IPS DF 6.9 (cell line): ENCODE measurements at places on chromosomes 1 and 21.
A peak's percentile ranks its signal among the peaks of the same experiment; 100 is the strongest.

- H3K27me3 ChIP-seq: no peaks in the 10 kb centered on the region
- no peak overlapping the region for H3K4me3 ChIP-seq
- no peak for DNase-seq
- no peak overlapping the region for H3K27ac ChIP-seq
- H3K36me3 ChIP-seq: no peaks in the 10 kb centered on the region
These were observed 252.6 kb downstream of the LTN1 start for GRCh38 chr21:28740125-28740524.

DNA sequence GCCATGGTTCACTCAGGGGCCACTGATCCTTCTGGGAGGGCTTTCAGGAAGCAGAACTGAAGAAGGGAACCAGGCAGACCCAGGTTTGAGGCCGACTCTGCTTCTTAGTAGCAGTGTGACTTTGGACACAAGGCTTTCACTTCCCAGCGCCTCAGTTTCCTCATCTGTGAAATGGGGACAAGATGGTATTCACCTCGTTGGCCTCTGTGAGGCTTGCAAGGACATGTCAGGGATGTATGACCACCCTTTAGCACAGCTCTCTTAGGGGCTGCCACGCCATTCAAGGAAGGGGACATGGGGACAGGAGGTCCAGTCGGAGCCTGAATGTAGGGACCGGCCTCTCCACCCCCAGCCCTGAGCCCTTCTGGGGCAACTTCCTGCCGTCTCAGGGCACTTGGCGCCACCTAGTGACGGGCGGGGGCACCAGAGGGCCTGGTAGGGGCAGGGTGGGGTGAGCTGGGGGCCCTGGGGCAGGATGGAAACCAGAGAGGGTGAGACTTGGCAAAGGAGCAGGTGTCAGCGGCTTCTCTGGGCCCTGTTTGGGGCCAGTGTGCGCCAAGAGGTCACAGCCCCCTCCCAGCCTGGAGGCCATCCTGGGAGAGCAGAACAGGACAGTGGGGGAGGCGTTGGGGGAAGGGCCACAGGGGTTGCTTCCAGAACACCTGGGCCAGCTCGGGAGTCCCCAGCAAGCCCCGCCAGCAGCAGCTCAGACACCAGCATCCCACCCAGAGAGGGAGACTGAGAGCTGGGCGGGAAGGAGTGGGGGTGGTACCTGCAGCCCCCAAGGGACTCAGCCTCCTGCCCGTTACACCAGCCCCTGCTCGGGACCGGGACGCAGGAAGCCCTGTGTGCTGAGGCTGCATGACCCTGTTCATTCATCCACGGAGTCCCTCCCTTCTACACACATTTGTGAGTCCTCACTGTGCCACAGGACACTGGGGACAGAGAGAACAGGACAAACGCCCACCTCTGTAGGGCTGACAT lies 102.5 kb upstream of the TARDBP start:
- no peaks in the 10 kb centered on the region for H3K36me3 ChIP-seq
- H3K27me3 ChIP-seq: no peaks in the 10 kb centered on the region
- peak; percentile 35 for DNase-seq
- peaks cover 6% of the 10 kb centered on the region; the same call in 1 of the 2 replicates for H3K4me1 ChIP-seq
- no peak overlapping the region for H3K4me3 ChIP-seq

- peaks cover 11% of the 10 kb centered on the region for H3K4me1 ChIP-seq
- no peak overlapping the region for H3K27ac ChIP-seq
- no peak for DNase-seq
- no peak overlapping the region for H3K4me3 ChIP-seq
These were observed 12.3 kb upstream of the DMBX1 start for GRCh38 chr1:46477153-46477929.

- DNase-seq: peak; percentile 29
- H3K36me3 ChIP-seq: no peaks in the 10 kb centered on the region
- H3K27ac ChIP-seq: no peak overlapping the region
- no peaks in the 10 kb centered on the region for H3K4me1 ChIP-seq
- H3K27me3 ChIP-seq: no peaks in the 10 kb centered on the region
These were observed 49.9 kb upstream of the CYP2J2 start for GRCh38 chr1:59976194-59977074.

DNA sequence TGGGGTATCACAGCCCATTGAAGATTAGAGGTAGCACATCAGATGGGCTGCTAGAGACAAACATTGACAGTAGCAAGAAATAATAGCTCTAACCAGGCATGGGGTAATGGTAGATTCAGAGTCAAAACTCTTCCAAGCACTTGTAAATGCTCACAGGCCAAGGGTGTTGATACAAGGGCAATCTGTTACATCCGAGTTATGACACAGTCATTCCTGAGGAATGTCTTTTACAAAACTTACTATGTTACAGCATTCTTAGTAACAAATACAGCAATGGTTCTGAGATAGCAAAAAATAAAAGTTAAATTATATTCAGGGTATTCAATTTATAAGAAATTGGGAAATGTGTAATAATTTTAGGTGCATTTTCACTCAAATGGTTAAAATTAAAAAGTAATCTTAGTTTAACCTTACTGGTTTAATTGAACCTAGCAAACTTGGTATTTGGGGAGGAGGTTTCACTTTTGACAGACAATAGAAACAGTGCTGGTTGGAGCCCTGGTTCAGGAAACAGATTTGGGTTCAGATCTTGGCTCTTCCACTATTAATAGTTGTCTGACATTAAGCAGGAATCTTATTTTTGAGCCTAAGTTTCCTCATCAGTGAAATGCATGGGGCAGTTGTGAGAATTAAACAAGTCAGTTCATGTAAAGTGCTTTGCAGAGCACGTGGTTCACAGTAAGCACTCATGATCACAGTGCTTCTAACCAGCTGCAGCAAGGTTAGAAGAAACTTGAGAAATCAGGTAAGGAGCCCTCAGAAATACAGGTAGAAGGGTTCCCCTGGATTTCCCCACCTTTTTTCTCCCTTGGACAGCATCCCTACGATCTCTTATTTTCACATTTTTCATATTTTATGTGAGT lies 4.4 kb downstream of the ST3GAL3 start:
- no peaks in the 10 kb centered on the region for H3K4me1 ChIP-seq
- H3K4me3 ChIP-seq: no peak overlapping the region
- no peak for DNase-seq
- H3K27ac ChIP-seq: no peak overlapping the region
- H3K36me3 ChIP-seq: no peaks in the 10 kb centered on the region
- H3K27me3 ChIP-seq: no peaks in the 10 kb centered on the region

GRCh38 chr1:19074361-19074901 lies 118.0 kb upstream of the IFFO2 start:
- no peak for DNase-seq
- no peak overlapping the region for H3K27ac ChIP-seq
- peaks cover 49% of the 10 kb centered on the region for H3K36me3 ChIP-seq
- H3K27me3 ChIP-seq: no peaks in the 10 kb centered on the region

- H3K27me3 ChIP-seq: no peaks in the 10 kb centered on the region
- no peak overlapping the region for H3K4me3 ChIP-seq
- no peak overlapping the region for H3K27ac ChIP-seq
- H3K4me1 ChIP-seq: peaks cover 4% of the 10 kb centered on the region; the same call in 1 of the 2 replicates
- no peak for DNase-seq
These were observed 42.2 kb upstream of the SELENON start for GRCh38 chr1:25757846-25758185.

DNA sequence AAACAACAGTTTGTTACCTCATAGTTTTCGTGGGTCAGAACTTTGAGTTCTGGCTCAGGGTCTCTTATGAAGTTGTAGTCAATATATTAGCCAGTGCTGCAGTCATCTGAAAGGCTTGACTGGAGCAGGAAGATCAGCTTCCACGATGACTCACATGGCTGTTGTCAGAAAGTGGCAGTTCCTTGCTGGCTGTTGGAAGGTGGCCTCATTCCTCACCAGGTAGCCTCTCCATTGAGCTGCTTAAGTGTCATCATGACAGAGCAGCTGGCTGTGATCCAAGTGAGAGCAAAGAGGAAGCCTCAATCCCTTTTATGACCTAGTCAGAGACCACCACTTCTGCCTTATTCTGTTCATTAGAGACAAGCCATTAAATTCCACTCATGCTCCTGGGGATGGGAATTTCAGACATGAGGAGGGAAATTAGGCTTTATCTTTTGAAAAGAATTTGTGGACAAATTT lies 5.6 kb downstream of the OSBPL9 start:
- no peaks in the 10 kb centered on the region for H3K4me1 ChIP-seq
- no peaks in the 10 kb centered on the region for H3K36me3 ChIP-seq
- H3K4me3 ChIP-seq: no peak overlapping the region

- H3K27ac ChIP-seq: no peak overlapping the region
- H3K27me3 ChIP-seq: no peaks in the 10 kb centered on the region
- DNase-seq: no peak
- H3K36me3 ChIP-seq: peaks cover 5% of the 10 kb centered on the region; the same call in 1 of the 2 replicates
- H3K4me1 ChIP-seq: peaks cover 3% of the 10 kb centered on the region; the same call in 1 of the 2 replicates
- no peak overlapping the region for H3K4me3 ChIP-seq
These were observed 15.0 kb upstream of the IKBKE start for GRCh38 chr1:206455289-206455665.

DNA sequence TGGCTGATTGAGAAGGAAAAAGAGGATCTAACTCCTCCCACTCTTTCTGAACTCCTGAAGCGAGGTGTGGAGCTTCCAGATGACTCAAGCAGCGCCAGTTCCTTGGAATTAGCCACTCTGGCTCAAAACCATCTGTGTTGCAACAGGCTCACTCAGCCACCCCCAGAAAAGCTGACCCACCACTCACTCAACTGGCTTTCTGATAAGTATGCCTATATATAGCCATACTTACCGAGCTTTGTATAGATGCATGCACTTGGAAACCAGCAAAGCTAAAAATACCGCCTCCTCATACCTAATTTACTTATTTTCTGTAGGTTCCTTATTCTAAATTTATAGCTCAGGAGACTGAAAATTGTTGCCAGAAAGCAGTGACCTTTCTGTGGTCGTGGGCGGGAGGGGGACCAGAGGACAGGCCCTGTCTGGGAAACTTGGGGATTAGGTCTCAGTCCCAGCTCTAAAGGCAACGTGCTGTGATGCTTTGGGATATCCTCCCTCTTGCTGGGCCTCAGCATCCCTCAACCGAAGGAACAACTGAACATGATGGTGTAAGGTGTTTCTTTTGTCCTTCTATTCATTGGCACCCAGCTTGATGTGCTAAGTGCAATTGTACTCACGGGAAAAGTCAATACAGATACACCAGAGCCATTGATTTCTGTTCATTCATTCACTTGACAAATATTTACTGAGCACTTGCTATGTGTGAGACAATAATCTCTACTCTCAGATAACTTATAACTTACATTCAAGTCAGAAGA lies 65.7 kb downstream of the NENF start:
- no peaks in the 10 kb centered on the region for H3K36me3 ChIP-seq
- H3K4me3 ChIP-seq: no peak overlapping the region
- no peak for DNase-seq
- H3K27me3 ChIP-seq: no peaks in the 10 kb centered on the region

DNA sequence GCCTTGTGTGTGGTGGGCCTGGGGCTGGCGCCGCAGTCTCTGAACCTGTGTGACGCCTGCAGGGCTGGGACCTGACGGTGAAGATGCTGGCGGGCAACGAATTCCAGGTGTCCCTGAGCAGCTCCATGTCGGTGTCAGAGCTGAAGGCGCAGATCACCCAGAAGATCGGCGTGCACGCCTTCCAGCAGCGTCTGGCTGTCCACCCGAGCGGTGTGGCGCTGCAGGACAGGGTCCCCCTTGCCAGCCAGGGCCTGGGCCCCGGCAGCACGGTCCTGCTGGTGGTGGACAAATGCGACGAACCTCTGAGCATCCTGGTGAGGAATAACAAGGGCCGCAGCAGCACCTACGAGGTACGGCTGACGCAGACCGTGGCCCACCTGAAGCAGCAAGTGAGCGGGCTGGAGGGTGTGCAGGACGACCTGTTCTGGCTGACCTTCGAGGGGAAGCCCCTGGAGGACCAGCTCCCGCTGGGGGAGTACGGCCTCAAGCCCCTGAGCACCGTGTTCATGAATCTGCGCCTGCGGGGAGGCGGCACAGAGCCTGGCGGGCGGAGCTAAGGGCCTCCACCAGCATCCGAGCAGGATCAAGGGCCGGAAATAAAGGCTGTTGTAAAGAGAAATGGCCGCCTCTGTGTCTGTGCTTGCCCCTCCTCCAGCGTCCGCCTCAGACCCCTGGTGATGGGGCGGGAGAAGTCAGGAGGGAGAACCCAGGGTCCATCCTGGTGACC lies 788 bp downstream of the ISG15 start:
- no peak overlapping the region; the same call in 1 of the 2 replicates for H3K4me3 ChIP-seq
- no peaks in the 10 kb centered on the region for H3K36me3 ChIP-seq
- no peaks in the 10 kb centered on the region for H3K27me3 ChIP-seq
- no peak overlapping the region for H3K27ac ChIP-seq

- no peaks in the 10 kb centered on the region for H3K27me3 ChIP-seq
- DNase-seq: no peak
- peaks cover 2% of the 10 kb centered on the region; the same call in 1 of the 2 replicates for H3K4me1 ChIP-seq
- H3K36me3 ChIP-seq: no peaks in the 10 kb centered on the region
- no peak overlapping the region for H3K4me3 ChIP-seq
These were observed 17.9 kb downstream of the SIM2 start for GRCh38 chr21:36716836-36717235.

DNA sequence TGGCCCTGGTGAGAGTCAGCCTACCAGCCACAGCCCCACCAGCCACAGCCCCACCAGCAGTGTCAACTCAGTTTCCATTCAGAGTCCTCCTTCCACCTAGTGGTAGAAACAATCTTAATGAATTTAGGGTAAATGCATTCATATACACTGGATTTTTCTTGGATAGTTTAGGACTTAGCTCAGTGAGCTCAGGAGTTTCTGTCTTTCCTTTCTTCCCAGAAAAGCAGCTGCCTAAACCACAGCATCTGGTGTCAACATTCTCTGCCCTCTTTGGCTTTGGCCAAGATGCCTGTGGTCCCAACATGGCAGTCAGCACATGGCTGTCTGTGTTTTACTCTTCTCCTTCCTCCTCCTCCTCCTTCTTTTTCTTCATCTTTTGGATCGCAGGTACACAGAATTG lies 94.0 kb downstream of the CLIC6 start:
- no peak overlapping the region for H3K27ac ChIP-seq
- no peaks in the 10 kb centered on the region for H3K36me3 ChIP-seq
- no peak for DNase-seq

- no peaks in the 10 kb centered on the region for H3K36me3 ChIP-seq
- no peaks in the 10 kb centered on the region for H3K4me1 ChIP-seq
- DNase-seq: no peak
- H3K4me3 ChIP-seq: no peak overlapping the region
- no peaks in the 10 kb centered on the region for H3K27me3 ChIP-seq
- H3K27ac ChIP-seq: no peak overlapping the region
These were observed 19.9 kb downstream of the PLA2G4A start for GRCh38 chr1:186848509-186849130.

DNA sequence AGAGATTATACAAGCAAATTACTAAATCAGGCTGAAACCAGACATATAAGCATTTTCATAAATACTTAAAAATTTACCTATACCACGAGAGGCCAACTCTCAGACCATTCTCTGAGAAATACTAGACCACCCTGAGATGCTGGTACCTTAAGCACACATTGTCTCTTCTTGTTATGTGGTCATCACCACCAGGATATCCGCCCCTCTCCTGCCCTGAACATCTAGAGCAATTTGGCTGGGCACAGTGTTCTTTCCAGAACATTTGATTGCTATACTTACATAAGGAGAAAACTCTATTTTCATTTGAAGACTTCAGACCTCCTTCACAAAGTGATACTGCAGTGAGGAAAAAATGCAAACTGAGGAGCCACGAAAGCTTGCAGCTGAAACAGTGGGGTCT lies 36.2 kb upstream of the DUSP10 start:
- no peaks in the 10 kb centered on the region for H3K36me3 ChIP-seq
- H3K27ac ChIP-seq: no peak overlapping the region
- no peak for DNase-seq

GRCh38 chr1:33182401-33182841 lies 578 bp upstream of the TRIM62 start:
- H3K36me3 ChIP-seq: no peaks in the 10 kb centered on the region
- H3K27me3 ChIP-seq: no peaks in the 10 kb centered on the region
- peaks cover 11% of the 10 kb centered on the region for H3K4me1 ChIP-seq
- no peak overlapping the region; the same call in 1 of the 2 replicates for H3K4me3 ChIP-seq
- H3K27ac ChIP-seq: no peak overlapping the region
